NB4 (cell line): ENCODE measurements at places on chromosomes 11 and 22.

- DNase-seq, result no peak
Observed at GRCh38 chr11:2248242-2248641, 22.1 kb downstream of the ASCL2 start.

DNA sequence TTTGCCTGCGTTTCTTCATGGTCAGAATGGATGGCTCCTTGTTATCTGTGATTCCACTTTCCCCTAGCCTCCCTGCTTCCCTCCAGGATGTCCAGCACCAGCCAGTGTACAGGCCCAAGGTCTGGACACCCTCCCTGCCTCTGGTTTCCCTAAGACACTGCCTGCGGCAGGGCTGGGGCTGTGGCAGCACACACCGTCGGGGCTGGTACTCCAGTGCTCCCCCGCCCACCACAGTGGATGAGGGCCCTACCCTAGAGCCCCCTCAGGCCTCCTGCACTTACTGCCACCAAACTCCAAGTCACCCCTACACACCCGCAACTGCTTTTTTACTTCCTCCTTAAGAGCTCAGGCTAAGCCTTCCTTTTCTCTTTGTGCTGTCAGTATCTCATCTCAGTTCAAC is 28.9 kb downstream of the ZNF214 start:
- DNase-seq, result no peak

- DNase-seq, result peak; percentile 97
Observed at GRCh38 chr22:37741312-37741795, 44.5 kb downstream of the TRIOBP start.

GRCh38 chr22:44118645-44119315 is 61.9 kb upstream of the PARVG start:
- DNase-seq, result no peak

GRCh38 chr11:105821372-105821771 is 200.7 kb downstream of the MSANTD4 start:
- no peak for DNase-seq

DNA sequence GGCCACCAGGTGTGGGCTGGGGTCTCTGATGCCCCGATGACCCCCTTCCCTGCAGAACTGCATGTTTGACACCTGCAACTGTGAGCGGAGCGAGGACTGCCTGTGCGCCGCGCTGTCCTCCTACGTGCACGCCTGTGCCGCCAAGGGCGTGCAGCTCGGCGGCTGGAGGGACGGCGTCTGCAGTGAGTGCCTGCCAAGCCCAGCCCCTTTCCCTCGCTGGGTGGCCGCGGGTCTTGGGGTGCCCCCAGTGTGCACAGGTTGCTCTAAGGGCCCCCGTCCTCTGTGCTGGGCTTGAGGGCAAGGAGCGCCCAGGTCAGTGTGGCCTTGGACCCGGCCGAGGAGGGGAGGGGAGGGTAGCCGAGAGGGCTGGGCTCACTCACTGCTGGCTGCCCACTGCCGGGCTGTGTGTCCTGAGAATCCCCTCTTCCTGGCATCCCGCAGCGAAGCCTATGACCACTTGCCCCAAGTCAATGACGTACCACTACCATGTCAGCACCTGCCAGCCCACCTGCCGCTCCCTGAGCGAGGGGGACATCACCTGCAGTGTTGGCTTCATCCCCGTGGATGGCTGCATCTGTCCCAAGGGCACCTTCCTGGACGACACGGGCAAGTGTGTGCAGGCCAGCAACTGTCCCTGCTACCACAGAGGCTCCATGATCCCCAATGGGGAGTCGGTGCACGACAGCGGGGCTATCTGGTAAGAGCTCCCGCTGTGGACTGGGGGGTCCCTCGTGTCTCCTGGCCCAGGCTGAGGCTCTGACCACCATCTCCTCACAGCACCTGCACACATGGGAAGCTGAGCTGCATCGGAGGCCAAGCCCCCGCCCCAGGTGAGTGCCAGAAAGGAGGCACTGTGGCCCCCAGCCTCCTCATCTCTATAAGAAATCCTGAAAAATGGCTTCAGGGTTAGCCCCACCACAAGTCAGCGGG is 17.0 kb downstream of the MUC5AC start:
- DNase-seq, result no peak

DNA sequence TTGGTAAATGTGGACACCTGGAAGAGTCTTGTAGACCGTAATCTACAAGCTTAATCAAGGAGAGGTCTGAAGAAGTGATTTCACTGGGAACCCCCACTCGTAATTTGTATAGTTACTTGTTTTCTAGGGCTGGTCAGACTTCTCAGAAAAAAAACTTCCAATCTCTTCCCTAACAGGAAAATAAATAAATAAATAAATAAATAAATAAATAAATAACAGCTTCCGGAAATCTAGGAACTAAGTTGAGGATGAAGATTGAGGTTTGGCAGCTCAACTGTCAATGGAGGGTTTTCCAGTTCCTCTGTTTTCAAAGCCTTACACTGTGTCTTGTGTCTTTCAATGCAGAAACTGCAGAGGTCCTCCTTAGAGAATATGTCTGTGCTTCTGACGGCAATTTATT is 17.7 kb upstream of the TYR start:
- DNase-seq, result no peak

DNA sequence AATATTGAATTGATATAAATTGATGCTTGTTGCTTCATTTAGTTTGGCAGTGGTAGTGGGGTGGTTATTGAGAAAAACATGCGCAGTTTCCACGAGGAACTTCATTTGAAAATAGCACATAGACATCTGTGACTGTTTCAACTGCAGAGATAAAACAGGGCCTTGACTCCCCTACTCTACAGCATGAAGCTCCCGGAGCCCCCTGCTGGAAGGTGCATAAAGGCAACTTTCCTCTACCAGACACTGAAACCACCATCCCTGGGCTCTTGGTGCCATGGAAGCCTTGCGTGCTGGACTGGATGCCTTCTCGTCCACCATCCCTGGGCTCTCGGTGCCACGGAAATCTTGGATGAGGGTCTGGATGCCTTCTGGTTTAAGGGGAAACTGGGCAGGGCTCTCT is 195.9 kb downstream of the CSNK2A3 start:
- peak; percentile 49 for DNase-seq

- no peak for DNase-seq
Observed at GRCh38 chr11:33877038-33877437, 14.8 kb downstream of the LMO2 start.

GRCh38 chr11:83115551-83115950 is 41.4 kb upstream of the PCF11 start:
- DNase-seq, result no peak

GRCh38 chr11:28483072-28483867 is 375.1 kb downstream of the METTL15 start:
- DNase-seq, result no peak
